ENCODE measurements at places on chromosomes 12 and 14.

GRCh38 chr14:96519970-96520369 is 17.8 kb downstream of the PAPOLA start:
- DNase-seq, result no peak

GRCh38 chr14:62064751-62065323 is 302.6 kb downstream of the SNAPC1 start:
- no peak for DNase-seq

DNA sequence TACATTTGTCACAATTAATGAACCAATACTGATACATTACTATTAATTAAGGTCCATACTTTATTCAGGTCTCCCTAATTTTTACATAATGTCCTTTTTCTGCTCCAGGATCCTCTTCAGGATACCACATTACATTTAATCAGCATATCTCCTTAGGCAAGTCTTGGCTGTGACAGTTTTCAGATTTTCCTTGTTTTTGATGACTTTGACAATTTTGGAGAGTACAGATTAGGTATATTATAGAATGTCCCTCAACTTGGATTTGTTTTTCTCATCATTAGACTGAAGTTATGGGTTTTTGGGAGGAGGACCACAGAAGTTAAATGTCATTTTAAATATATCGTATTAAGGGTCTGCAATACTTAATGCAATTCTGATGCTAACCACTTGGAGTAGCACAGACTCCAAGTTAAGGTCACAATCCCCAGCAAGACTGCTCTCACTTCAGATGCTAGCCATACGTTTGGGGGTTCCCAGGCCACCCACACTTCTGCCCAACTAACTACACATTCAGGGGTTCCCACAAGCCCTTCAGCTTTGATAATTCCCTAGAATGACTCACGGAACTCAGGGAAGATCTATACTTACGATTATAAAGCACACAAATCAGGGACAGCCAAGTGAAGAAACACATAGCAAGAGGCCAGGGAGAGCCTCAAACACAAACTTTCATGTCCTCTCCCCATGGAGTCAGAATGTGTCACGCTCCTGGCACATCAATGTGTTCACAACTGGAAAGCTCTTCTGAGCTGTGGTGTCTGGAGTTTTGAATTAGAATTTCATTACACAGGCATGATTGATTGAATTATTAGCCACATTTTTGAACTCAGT is 17.0 kb upstream of the NUBPL start:
- no peak for DNase-seq

GRCh38 chr14:25237845-25238244 is 187.9 kb upstream of the STXBP6 start:
- no peak for DNase-seq

DNA sequence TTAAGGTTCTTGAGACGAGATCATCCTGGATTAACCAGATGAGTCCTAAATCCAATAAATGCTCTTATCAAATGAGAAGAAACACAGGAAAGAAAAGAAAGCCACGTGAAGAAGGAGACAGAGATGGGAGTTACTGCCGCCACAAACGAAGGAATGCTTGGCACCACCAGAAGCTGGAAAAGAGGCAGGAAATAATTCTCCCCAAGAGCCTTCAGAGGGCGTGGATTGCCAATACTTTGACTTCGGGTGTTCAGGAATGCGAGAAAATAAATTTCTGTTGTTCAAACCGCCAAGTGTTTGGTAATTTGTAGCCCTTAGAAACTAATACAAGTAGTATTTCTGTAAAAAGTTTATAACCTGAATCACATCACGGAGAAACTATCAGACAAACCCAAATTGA is 31.3 kb downstream of the ABCD2 start:
- DNase-seq, result no peak

- no peak for DNase-seq
Observed at GRCh38 chr12:131108177-131108955, 154.7 kb downstream of the ADGRD1 start.

- no peak for DNase-seq
Observed at GRCh38 chr14:30553311-30553989, 5.5 kb upstream of the G2E3 start.

- DNase-seq, result no peak
Observed at GRCh38 chr12:46212108-46212982, 56.5 kb downstream of the SLC38A1 start.

GRCh38 chr12:4383304-4383865 is 3.9 kb upstream of the FGF23 start:
- DNase-seq, result no peak

DNA sequence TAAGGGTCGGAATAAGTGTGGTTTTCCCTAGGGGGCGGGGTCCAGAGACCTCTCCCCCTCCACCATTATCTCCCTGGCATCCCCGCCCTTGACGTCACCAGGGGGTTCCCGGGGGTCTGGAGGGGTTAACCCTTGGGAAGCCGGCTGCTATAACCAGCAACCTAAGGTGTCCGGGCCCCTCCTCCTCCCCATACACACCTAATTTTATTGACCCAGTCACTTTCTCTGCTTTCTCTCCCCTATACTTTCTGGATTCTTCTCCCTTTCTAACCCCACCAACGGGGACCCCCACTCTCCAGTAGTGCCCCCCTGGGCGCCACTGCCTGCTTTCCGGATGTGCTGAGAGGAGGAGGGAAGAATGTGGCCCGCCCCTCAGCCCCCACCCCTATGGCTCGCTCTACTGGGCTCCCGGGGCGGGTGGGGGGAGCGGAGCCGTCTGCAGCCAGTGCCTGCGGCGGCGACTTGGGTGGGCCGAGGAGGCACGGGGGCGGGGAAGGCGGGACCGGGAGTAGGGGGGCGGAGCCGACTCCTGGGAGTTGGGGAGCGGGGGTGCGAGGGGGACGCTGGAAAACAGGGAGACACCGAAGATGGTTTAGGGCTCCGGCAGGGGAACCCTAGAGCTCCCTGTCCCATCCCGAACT is 1.8 kb downstream of the GLI1 start:
- no peak for DNase-seq

DNA sequence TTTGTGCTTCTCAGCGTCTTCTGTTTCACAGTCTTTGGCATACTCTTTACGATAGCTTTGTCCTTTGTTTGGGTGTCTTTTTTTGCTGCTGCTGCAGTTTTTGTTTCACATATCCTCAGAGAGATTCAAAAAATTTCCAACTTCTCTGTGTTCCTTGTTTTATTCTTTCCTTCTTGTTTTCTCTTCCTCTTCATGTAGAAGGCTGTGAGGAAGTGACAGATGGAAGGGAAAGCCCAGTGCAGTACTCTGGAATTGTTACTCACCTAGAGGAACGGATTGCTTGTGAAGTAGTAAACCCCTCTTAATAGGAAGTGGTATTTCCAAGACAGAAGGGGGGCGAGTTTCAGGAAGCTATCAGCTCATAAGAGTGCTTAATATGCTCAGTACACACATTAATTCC is 1.7 kb downstream of the CREBL2 start:
- no peak for DNase-seq

DNA sequence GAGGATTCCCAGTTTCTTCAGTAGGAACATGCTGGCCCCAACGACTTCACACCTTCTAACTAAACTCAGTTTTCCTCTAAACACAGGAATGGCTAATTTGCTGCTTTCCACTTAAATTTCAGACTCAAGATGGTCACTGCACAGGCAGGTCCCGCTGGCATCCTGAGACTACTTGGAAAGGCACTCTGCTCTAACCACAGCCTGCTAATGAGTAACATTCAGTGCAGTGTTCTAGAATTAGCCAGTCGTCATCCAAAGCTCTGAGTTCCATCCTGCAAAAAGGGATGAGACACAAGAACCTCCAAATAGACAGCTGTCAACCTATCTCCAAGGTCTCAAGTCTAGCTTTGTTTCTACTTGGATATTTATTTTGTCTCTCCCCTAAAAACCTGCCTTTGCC is 6.0 kb downstream of the CCDC92 start:
- no peak for DNase-seq

- no peak for DNase-seq
Observed at GRCh38 chr12:104480826-104481440, 24.2 kb downstream of the CHST11 start.

- no peak for DNase-seq
Observed at GRCh38 chr12:50062728-50063460, 5.5 kb downstream of the ASIC1 start.

DNA sequence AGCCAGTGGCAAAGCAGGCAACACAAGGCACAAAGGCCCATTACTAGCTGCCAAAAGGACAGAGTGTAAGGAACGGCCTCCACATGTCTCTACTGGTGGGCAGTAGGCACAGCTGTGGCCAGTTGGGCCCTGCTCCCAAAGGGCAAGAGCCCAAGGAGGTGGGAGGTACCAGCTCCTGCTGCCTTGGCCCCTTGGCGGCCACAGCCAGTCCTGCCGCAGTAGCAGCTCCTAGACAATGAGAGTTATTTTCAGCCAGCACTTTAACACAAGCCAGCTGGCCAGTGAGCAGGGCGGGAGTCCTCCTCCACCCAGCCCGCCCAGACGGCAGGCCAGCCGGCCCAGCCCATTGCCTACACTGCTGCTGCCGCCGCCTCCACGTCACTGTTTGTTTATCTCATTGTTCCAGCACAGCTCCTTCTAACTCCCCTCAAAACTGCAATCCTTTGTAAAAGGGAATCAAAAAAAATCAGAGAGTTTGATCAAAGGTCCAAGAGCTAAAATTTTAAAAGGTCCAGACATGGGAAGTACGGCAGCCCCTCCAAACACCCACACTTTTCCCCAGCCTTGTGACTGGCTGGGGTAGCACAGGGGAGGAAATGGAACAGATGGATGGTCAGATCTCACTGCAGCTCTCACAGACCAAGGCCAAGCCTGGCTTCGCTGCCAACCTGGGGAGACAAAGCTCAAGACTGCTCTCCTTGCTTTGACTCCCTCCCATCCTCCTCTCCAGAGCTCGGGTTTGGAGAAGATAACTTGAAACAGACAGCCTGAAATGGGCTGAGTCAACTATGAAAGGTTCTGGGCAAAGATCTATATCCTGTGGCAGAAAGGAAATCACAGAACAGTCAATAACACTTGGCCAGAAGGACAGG is 33.5 kb downstream of the FMNL3 start:
- peak; percentile 71 for DNase-seq

DNA sequence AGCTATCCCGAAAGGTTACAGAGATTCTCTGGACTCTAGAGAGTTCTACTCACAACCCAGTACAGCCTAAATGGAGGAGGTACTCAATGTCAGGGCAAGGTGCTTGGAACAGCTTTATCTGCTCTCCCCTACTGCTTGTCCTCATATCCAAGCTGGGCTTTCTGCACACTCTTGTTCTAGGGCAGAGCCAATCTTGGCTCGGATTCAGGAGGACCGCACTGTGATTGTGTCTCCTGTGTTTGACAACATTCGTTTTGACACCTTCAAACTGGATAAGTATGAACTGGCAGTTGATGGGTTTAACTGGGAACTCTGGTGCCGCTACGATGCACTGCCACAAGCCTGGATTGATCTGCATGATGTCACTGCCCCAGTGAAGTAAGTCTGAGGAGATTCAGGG is 25.0 kb downstream of the GALNT8 start:
- DNase-seq, result no peak

DNA sequence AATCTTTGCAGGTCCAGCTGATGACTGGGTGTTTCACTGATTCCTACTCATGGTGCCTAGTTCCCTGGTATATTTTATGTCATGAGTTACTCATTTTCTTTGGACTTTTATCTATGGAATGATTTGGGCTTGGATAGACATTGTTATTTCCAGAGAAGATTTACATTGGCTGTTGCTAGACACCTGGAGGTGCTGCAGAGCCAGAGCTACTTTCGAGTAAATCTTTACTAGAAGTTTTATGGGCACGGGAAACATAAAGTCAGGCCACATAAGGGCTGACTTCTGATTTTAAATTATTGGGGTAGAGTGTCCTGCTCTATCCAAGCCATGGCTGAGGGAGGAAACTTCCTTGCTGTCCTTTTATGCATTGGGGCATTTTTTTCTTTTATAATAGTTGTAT is 175.9 kb upstream of the ABCD2 start:
- DNase-seq, result no peak

DNA sequence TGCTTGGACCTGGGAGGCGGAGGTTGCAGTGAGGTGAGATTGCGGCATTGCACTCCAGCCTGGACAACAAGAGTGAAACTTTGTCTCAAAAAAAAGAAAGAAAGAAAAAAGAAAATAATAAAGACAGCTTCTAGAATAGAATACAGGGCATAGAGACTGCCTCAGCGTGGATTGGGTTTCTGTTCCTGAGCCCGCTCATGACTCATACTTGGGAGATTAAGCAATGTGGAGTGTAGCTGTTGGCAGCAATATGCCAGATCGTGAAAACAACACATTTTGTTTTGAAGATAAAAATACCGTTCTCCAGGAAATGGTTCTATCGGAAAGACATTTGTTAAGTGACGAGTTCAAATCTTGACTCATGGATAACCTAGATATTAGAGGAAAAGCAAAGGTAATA is 67.2 kb downstream of the GLT1D1 start:
- DNase-seq, result peak; percentile 2

DNA sequence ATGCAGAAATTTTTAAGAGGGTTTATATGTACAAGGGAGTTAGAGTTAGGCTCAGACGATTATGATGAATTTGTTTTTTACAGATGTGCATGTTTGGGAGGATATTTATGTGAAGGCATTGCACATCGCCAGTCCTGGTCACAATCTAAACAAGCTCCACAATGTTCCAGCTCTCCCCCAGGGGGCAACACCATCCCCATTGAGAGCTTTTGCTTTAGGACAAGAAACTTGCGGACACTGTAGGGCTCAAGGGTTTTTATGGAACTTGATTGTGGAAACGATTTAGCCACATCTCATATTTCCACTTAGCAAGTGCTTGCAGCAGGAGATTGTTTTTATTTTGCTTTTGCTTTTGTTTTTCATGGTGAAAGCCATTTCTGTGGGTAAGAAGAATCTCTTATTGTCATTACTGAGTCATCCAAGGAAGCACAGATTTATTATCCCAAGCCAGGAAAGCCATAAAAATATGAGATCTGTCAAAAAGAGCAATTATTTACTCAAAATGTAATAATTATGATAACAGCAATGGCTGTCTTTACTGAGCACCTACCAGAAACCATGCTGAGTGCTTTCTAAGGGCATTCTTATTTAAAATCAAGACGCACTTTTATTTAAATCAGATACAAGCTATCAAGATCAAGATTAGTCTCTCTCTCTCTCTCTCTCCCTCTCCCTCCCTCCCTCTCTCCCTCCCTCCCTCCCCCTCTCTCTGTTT is 276.7 kb upstream of the SRRM4 start:
- DNase-seq, result no peak

DNA sequence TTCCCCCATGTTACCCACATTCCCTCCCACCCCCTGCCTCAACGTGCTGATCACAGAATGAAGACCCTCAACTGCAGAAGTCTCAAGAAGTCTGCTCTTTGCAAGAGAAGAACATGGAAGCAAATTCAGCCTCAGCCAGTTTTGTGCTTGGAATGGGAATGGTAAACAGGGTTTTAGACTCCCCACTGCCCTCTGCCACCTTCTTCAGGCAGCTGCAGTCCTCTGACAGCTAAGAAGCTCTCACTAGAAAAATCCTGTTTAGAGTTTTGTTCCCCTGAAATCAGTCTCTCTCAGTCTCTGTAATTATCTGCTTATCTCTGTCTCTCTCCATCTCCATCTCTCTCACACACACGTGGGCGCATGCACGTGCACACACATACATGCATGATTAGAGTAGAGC is 85.4 kb downstream of the CRACR2A start:
- DNase-seq, result no peak

DNA sequence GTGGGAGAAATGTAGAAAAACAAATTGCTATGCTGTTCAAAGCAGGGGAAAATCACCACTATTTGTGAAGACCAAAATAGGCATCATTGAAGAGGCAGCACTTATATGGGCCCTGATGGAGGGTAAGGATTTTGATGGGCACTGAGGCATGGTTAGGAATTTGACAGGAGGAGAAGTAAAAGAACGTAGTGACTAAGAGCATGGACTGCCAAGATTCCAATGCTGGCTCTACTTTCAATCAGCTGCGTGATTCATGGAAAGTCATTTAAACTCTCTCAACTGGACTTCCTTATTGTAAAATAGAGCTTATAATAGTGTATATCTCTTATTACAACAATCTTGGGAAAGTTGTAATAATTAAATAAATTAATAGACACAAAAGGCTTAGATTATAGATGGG is 267.7 kb upstream of the G2E3 start:
- peak; percentile 59 for DNase-seq
